ENCODE measurements at places on chromosomes 12 and 14.

- DNase-seq, result no peak
Observed at GRCh38 chr12:52130711-52131110, 51.2 kb downstream of the SMIM41 start.

- no peak for DNase-seq
Observed at GRCh38 chr14:35331605-35332516, 39.7 kb downstream of the PSMA6 start.

GRCh38 chr12:72272731-72273498 is 745 bp downstream of the TRHDE start:
- no peak for DNase-seq

DNA sequence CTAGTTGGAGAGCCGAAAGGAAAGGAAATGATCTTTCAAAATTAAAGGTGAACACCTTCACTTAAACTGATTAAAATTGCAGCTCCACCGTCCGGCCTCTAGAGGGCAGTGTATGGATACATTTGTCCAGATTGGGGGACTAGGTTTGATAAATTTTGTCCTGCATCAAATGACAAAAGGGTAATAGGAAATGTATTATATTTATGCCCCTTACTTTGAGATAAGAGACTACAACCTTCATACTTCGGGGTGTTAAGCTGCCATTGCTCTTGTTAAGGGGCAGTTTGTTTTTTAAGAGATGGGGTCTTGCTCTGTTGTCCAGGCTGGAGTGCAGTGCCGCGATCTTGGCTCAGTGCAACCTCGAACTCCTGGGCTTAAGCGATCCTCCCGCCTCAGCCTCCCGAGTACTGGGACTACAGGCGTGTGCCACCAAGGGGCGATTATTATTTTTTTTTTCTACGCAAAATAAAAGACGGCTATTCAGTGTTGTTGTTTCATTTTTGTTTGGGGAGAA is 818 bp upstream of the SUOX start:
- no peak for DNase-seq

DNA sequence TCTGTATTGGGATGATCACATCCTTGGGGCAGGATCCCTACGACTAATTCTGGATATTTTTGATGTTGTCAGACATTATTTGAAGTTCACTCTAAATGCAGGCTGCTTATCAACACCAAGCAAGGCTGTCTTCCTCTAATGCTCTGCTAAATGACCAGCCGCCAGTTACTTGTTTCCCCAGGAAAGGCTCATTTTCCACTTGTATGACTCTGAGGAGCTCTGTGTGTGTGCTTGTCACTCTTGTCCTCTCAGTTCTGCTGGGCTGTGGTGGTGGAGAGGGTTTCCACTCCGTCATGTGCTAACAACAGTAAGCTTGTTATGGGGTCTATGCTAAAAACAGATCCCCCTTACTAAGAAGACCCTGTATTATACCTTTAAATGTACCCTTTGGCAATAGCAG is 42.1 kb downstream of the ATL1 start:
- DNase-seq, result no peak

GRCh38 chr12:9127936-9128663 is 12.4 kb upstream of the A2M start:
- no peak for DNase-seq

GRCh38 chr14:65824285-65824977 is 411.9 kb downstream of the FUT8 start:
- DNase-seq, result peak; percentile 22

DNA sequence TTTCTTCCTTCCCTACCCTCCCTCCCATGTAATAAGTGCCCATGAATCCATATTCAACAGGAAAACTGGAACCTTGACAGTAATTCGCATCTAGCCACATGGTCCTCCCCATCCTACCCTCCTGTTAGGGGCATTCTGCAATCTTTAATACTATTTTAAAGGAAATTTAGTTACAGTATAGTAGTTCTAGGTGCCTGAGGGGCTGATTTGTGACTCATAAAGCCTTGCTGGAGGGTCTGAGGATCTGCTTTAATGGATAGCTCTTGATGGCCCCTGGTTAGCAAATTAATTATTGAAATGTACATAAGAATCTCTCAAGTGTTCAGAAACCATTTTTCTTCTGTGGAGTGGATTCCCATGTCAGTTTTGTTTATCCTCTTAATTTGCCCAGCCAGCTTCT is 54.1 kb downstream of the ESRRB start:
- DNase-seq, result no peak

GRCh38 chr14:54332490-54332889 is 64.3 kb upstream of the CDKN3 start:
- no peak for DNase-seq

DNA sequence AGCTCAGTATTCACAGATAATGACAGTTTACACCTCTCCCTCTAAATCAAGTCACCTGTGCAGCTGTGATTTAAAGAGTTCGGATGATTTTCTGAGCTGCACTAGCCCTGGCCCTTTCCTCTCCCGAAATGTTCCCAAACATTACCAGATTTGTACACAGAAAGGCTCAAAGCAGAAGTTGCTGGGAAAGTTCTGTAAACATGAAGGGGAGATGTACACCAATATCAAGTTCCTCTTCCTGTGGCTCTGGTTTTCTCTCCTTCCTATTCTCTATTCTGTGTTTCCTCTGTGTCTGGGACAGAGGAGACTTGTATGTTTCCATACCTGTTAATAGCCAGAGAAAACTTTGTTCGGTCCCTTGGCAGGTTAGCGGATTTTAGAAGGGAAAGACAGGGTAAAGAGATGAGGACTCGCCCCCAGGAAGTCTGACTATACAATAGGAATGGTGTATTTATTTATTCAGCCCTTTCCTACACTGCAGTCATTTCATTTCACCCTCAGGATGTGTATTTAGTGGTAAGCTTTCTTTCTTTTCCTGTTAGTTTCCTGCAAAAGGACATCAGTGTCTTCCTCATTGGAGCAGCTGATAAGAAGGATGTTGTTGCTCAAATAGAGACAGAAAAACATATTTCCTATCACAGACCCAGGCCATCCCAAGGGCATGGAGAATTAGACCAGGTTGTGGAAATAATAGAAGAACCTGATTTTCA is 7.6 kb upstream of the NUMB start:
- no peak for DNase-seq

GRCh38 chr12:95837240-95838038 is 21.3 kb upstream of the SNRPF start:
- no peak for DNase-seq

GRCh38 chr12:30845676-30846075 is 80.9 kb upstream of the TSPAN11 start:
- no peak for DNase-seq

GRCh38 chr12:86911973-86912372 is 655.8 kb upstream of the MGAT4C start:
- DNase-seq, result no peak

- no peak for DNase-seq
Observed at GRCh38 chr12:79233341-79233781, 368.8 kb downstream of the SYT1 start.

DNA sequence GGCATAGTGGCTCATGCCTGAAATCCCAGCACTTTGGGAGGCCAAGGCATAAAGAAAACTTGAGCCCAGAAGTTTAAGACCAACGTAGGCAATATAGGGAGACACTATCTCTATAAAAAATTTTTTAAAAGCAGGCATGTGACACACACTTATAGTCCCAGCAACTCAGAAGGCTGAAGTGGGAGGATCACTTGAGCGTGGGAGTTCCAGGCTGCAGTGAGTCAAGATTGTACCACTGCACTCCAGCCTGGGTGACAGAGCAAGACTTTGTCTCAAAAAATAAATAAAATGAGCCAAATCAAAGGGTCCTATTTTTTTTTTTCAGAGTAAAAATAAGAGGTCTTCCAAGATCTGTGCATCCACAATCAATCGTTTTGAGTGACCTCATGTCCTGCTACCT is 237.6 kb downstream of the SLC16A7 start:
- no peak for DNase-seq

DNA sequence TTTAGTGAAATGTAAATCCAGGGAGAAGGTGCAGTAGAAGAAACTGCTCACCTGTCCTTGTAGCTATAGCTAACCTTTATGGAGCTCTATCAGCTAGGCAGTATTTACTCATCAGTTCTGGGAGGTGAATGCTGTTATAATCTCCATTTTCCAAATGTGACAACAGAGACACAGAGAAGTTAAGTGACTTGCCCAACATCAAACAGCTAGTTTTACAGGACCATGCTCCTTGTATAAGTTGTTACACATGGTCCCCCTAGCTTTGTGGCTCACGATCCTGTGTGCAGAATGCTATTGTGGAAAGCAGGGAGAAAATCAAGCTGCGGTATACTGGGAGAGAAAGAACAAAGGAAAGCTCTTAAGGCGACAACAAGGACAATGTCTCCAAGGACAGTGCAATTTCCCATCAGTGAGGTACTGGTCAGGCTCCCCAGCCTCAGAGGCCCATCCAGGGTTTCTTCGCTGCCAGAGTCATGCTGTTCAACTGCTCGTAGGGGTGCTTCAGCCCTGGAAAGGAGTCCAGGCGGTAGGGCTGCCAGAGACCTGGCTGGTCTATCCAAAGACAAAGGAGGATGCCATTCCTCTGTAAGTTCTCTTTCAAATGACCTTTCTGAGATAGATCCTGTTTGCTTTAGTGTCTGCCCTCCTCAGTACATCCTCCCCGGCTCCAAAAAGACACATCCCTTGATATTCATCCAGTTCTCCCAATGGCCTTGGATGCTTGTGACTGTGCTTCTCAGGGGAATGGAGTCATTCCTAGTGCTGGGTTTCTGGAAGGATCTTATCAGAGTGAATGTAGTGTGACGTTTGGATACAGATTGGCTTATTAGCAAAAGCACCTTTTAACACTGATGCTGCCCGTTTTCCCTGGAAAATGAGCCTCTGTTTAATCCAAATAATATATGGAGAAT is 95.5 kb downstream of the ARF6 start:
- no peak for DNase-seq

GRCh38 chr12:43332977-43333640 is 218.9 kb downstream of the ADAMTS20 start:
- no peak for DNase-seq

- no peak for DNase-seq
Observed at GRCh38 chr12:114136631-114137030, 170.5 kb upstream of the RBM19 start.

DNA sequence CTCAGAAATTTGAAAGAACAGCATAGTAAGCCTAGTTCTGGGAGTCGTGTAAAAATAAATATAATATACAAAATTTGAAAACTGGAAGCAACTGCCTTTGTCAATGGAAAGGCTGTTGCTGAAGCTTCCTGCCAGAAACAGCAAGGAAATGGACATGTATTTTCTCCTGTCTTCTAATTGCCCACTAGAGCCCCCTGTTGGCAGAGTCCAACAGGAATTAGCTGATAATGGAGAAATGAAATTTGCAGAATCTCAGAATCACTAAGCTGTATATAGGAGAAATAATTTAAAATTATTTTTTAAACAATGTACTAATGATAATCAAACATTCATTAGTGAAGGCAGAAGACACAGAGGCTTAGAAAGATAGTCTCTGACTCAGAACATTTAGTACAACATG is 414.8 kb downstream of the SLC6A15 start:
- no peak for DNase-seq

GRCh38 chr12:31876568-31877424 is 82.4 kb upstream of the RESF1 start:
- DNase-seq, result no peak

DNA sequence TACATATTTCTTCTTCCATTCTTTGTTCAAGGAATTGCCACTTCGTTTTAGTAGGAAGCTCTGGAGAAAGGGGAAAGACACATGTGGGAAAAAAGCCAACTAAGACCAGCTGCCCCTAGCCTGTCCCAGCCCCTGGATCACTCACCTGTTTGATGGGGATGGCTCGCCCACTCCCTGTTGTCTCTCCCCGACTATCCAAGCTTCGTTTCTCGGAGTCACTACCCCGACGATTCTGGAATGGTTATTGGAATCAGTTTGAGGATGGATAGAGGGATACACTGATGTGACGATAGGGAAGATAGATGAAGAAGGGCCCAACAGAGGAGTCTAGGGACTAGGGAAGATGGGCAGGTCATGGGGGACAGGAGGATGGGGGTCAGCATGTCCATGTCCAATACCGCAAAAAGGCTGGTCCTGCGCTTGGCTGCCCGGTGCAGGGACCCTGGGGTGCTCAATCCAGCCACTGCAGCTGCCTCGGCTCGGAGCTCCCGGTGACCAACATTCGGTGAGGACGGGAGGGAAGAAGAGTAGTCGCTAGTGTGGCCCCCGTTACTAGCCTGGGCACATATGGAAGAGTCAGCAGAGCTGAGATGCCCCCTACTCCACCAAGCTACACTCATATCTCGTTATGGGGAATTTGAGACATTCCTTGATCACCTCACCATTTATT is 7.0 kb downstream of the AGAP2 start:
- no peak for DNase-seq

DNA sequence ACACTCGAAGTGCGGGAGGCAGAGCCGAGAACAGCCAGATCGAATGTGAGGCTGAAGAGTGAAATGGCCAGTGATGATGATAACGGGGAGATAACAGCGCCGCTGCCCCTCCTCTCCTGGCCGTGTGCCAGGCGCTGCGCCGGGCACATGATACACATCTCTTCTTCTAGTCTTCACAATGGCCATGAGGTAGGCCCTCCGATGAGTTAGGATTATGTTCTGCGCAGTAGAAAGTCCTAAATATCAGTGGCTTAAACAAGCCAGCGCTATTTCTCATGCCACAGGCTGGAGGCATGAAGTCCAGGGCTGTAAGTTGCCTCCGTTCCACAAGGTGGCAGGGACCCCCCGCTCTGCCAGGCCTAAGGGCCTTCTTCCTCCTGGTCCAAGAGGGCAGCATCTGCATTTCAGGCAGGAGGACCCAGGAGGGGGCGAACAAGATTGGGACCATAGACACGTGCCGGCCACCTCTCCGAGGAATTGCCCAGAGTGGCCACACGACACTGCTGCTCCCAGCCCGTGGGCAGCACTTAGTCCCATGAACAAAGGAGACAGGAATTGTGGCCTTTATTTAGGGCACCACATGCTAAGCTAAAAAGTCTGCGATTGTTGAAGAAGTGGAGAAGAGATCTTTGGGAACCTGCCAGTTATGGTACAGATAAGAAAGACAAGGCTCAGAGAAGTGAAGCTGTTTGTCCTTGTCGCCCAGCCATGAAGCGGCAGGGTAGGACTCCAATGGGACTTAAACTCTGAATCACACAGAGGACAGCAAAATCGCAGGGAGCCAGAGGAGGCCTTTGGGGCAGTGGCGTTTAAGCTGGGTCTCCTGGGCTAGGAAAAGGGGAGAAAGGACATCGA is 10.9 kb upstream of the HVCN1 start:
- no peak for DNase-seq

DNA sequence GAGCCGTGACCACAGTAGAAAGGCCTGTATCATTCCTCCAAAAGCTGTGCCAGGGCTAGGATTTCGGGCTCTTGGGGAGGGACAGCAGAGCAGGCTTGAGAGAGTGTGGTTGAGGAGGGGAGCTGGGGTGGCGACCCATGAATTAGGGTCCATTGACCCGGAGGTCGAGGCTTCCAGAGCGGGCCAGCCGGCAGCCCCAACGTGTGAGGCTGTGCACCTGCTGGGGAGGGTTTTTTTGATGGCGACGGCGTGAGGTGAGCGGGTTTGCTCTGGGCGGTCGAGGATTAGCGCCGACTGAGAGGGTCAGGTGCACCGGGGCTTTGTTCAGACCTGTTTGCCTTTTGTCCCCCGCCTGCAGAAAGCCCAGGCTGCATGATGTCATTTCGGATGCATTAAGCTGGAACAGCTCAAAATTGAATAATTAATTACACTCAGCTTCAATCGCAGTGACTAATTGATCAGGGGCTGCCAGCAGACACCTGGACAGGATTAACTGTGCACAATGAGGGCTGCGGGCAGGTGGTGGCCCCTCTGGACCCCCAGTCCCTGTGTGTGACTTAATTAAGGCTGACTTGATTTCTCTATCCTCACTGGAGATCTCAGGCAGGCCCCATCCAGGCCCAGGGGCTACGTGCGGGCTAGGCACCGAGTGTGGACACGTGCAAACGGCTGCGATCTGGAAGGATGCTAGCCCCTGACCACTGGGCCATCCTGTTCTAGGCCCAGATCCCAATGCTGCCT is 42.1 kb upstream of the MEG3 start:
- DNase-seq, result no peak

Measured in stimulated activated CD8-positive, alpha-beta memory T cell treated with anti-CD3 and anti-CD28 coated beads, Interleukin-7, amount 100 ng/mL, for 1 hour (primary cell).